Activated naive CD8-positive, alpha-beta T cell treated with anti-CD3 and anti-CD28 coated beads for 36 hours (primary cell): ENCODE measurements at places on chromosomes 16 and 17.

- DNase-seq = no peak
Measured at GRCh38 chr16:57770361-57770760, 31.9 kb downstream of the KIFC3 start.

DNA sequence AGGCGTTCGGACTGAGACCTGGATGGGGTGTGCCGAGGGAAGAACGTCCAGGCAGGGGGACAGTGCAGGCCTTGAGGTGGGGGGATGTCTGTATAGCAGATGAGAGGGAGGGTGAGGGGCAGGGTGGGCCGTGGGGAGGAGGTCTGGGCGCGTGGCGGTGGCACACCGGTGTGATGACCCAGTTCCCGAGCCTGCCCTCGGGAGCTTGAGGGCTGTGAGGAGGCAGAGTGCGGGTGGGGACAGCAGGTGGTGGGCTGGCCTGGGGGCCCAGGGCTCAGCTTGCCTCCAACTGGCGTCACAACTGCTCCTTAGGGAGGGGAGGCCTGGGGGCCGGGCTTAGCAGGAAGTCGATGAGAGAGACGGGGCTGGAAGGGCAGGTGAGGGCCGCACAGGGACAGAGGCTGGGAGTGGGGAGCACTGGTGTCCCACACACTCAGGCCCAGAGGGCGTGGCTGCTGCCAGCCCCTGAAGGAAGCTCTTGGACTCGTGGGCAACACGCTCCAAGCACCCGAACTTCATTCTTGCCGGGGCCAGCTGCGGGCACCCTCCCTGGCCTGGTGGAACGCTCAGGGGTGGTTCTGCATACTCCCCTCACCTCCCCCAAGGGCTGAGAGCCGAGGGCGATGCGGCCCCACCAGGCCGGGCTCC lies 6.5 kb downstream of the CACNA1H start:
- no peak for DNase-seq

- DNase-seq = no peak
Measured at GRCh38 chr17:28947639-28948038, 3.7 kb downstream of the PHF12 start.

- peak; percentile 73 for DNase-seq
Measured at GRCh38 chr17:49223517-49224197, 6.9 kb downstream of the PHOSPHO1 start.

DNA sequence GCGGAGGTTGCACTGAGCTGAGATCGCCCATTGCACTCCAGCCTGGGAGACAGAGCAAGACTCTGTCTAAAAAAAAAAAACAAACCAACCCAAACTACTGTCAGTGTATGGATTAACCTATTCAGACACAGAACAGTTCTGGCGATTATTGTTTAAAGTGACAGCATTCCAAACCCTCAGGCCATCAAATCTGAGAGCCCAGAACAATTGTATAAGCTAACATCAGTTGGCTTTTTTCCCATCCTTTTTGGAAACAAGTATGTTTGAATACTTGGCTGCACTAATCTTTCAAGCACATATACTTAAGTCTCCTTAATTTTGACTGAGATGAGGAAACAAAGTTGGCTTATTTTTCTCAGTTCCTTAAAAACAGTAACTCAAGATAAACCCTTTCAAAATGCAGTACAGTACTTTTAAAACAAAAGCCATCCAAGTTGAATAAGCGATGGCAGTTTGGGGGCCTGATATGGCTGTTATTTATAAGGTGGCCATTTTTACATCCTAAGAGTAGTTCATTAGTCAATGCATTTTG lies 1.4 kb downstream of the ZSWIM7 start:
- no peak for DNase-seq

DNA sequence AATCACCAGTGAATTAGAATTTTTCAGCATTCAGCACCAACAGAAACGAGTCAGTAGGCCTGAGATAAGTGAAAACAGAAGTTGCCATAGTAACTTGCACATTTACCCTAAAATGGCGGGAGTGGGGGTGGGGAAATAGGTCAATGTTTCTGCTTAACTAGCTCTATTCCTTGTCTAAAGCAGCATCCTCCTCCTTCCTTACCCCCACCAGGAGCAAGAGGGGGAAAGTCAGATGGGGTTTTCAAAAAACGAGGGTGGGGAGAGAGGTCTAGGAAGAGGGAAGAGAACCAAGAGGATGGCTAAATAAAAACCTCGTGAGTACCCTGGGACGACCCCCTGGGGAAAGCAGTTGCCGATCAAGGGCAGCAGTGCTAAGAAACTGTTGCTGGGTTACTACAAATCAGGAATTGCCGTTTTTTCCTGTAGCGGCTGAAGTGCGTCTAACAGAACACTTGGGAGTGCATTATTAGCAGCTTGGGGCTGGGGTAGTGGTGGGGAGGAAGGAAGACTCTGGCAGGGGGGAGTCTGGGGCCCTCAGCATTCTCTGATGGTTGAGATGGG lies 34.4 kb upstream of the MNT start:
- no peak for DNase-seq

DNA sequence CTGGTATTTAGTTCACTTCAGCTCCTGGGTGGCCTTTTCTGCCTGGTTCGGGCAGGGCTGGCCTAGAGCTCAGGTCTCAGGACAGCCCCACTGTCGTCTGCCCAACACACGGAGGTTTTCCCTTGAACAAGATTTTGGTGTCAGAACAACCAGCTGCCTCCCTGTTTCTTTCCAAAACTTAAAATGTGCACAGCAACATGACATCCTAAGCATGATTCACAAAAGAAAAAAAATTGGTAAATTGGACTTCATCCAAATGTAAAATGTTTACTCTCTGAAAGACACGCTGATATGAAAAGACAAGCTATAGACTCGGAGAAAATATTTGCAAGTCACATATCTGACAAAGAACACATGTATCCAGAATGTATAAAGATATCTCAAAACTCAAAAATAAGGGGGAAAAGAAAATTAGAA lies 197.8 kb upstream of the CHMP6 start:
- no peak for DNase-seq

- no peak for DNase-seq
Measured at GRCh38 chr17:5042157-5043022, 7.2 kb upstream of the SLC52A1 start.

GRCh38 chr16:78957317-78958100 lies 643.0 kb downstream of the MAF start:
- no peak for DNase-seq

- no peak for DNase-seq
Measured at GRCh38 chr16:84650062-84650991, 2.0 kb downstream of the KLHL36 start.

GRCh38 chr16:73997971-73998370 lies 298.6 kb upstream of the PSMD7 start:
- DNase-seq = no peak

DNA sequence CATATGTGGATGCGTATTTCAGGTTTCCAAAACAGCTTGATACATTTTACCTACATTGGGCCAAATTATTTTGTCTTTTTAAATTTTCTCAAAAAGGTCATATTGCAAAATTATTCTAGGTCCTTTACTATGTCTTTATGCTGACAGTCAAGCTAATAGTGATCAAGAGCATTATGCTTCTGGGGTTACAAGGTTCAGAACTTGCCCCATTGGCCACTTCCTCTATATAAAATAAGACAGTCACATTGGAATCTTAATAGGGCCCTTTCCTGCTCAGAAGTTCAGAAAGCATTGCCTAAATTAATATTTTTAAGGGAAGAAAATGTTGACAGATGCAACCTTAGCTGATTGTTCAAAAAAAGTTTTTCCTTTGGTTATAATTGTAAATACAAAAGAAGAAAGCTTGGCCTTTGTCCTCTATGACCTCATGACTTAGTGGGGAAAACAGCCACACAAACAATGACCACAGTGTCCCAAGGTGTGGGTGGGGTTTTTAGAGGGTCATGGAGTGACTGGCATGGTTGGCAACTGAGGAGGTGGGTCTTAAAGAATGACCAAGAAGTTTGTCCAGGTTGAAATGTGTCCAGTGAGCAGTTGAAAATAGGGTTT lies 11.8 kb upstream of the RAB11FIP4 start:
- no peak for DNase-seq

DNA sequence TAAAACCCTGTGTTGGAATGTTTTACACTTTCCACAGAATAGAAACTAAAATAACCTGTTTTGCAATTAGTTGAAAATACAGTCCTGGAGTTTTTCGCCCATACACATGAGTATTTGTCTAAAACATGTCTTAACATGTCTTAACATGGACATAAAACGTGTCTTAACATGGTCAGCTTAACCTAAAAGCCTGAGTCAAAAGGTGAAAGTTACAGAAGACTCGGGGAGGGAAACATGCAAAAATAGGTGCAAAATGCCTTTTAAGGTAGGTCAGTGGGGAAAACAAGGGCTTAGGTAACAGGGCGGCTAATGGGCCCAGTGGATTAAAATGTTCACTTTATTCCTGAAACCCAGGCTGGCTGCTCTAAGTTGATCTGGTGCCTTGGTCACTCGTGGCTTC lies 56.1 kb upstream of the RBL2 start:
- no peak for DNase-seq

- no peak for DNase-seq
Measured at GRCh38 chr16:81198635-81199034, 39.9 kb upstream of the BCO1 start.

GRCh38 chr17:19018600-19018950 lies 14.0 kb upstream of the FAM83G start:
- no peak for DNase-seq

DNA sequence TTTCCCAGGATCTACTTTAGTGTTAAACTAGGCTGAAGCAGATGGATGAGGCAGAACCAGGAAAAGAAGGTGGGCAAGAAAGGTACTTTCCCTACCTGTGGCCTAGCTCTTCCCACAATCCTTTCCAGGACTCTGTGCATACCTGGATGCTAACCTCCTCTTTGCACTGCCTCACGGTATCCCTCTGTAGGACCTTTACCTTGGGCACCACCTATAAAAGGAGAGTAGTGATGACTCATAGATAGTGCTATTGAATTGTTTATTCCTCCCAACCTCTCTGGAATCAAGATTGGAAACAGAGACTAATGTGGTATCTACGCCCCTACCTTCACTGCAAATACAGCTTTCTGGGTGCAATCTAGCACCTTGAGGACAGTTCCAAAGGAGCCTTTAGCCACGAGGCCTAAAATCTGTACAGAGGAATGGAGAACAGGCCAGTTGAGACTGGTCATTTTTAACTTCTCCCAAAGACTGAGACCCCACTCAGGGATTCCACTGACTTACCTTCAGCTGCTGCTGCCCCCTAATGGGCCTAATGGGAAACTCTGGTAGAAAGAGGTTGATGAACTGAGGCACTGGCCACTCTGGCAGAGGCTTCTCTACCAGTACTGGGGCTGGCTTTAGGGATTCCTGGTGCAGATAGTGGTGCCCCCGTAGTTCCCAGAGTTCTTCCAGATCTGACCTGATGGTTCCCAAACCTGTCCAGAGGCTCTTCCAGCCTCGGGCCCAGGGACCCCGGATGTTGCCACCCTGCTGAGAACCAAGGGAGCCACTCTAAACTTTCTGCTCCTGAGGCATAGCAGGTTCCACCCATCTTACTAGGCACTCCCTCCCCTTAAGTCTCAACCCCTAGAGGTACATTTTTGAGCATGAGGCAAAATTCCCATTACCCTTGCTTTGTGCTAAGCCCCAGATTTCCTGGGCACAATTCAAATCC lies 781 bp downstream of the RSKR start:
- DNase-seq = peak; percentile 13

DNA sequence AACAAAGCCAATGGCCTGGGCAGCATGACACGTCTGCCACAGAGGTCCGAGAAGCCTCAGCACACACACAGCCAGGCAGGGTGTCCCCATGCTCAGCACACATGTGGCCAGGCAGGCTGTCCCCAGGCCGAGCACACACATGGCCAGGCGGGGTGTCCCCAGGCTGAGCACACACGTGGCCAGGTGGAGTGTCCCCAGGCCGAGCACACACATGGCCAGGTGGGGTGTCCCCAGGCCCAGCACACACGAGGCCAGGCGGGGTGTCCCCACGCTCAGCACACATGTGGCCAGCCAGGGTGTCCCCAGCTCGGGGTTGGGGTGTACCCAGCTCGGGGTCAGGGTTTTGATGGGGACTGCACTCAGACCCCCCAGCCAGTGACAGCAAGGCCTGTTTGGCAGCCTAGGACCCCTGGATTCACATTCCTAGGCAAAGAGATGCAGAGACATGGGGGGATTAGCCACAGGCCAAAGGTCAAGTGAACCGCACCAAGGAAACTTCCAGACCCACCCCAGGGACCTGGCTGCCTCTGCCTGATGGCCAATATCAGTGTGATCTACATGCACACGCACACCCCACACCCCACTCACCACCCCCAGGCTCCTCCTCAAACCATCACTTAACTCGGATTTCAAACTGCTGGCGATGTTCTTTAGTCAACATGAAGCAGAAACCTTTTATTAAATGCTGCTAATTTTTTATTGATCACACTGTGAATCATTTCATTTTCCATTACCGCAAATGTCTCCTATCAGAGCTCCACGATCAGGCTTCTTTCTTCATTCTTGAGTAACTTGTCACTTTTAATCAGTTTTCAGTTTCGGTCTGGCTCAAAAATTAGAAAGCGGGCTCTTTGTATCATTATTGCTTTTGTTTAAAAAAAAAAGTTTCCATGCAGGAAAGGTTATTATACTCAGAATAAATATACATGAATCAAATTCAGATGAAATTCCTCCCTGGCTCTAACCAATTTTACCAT lies 111.4 kb downstream of the ZNF423 start:
- no peak for DNase-seq

GRCh38 chr16:2524339-2524938 lies 4.3 kb downstream of the AMDHD2 start:
- DNase-seq = no peak

- DNase-seq = no peak
Measured at GRCh38 chr16:5175266-5175665, 77.7 kb upstream of the EEF2KMT start.

GRCh38 chr17:40658396-40658795 lies 6.6 kb downstream of the KRT222 start:
- DNase-seq = no peak

DNA sequence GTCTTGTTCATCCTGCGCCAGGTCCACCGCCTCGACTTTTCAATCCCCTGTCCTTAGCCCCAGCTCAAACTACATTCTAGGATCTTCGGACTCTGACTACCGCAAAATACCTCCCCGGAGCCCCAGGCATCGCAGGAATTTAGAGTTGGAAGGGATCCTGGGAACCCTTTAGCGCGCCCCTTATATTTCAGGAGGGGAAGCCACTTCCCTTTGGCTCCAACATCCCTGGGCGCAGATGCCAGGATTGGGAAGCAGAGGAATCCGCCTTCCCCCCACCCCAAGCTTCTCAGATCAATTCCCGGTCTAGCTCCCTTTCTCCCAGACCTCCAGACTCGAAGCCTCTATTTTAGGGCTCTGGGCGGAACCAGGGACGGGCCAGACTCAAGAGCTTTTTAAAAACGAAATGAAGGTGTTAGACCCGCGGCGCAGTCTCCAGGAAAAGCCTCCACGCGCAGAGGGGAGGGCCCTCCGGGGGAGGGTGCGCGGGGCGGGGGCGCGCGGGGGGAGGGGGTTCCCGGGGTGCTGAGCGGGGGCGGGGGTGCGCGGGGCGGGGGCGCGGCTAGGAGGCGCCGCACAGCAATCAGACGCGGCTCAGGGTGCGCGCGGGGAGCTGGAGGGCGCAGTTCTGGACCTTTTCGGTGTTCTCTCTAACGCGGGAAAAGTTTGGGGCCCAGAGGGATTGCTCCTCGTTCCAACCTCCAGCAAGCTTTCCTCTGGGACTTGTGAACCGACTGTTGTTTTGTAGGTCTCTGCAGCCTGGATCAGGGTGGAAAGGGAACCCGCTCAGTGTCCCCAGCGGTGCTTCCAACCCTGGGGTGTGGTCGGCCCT lies 1.6 kb downstream of the AHSP start:
- DNase-seq = no peak
